Thymus (tissue), 14 donors: ENCODE measurements at places on chromosomes 5 and 9. TPM values are rescaled to one million over a fixed set of nuclear protein-coding genes. Genes with fewer than 3 reads are reported as not detected.
A peak's percentile ranks its signal among the peaks of the same experiment; 100 is the strongest.

DNA sequence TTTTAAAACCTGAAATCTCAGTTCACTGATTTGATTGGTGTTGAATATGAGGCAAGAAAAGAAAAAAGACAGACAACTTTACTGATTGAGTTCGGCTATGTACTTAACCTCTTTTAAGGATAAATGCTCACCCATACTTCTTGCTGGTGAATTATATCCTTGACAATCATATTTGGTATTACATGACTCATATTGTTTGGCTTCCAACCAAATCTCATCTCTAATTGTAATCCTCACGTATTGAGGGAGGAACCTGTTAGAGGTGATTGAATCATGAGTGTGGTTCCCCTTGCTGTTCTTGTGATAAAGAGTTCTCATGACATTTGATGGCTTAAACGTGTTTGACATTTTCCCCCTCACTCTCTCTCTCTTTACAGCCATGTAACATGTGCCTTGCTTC, 255.6 kb upstream of the IZUMO3 start:
- no peak for DNase-seq

DNA sequence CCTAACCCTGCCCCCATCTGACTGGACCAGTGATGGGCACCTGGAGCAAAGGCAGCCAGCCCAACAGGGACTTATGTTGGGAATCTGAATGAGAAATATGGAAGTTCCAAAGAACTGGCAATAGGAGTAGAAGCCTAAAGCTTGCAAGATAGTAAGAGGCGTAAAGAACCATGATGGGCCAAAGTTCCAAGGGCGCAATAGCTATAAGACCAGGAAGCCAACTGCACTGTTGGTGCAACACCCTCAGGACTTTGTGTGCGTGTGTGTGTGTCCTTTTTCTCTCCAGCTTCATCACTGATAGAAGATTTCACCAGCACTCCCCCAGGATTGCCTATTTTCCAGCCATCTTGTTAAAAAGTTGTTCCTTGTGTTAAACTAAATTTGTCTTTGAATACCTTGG, 92.8 kb downstream of the ZNF608 start:
- no peak for DNase-seq

- DNase-seq: no peak
Measured at GRCh38 chr5:57676222-57677098, 193.8 kb upstream of the ACTBL2 start.

- DNase-seq: peak; percentile 73
Measured at GRCh38 chr9:121075251-121076036, 689 bp downstream of the CNTRL start.

Gene NADK2
- 16.8 TPM for total RNA-seq

Gene GLRA1
- total RNA-seq: not detected
